ENCODE measurements at places on chromosomes 12 and 14.

DNA sequence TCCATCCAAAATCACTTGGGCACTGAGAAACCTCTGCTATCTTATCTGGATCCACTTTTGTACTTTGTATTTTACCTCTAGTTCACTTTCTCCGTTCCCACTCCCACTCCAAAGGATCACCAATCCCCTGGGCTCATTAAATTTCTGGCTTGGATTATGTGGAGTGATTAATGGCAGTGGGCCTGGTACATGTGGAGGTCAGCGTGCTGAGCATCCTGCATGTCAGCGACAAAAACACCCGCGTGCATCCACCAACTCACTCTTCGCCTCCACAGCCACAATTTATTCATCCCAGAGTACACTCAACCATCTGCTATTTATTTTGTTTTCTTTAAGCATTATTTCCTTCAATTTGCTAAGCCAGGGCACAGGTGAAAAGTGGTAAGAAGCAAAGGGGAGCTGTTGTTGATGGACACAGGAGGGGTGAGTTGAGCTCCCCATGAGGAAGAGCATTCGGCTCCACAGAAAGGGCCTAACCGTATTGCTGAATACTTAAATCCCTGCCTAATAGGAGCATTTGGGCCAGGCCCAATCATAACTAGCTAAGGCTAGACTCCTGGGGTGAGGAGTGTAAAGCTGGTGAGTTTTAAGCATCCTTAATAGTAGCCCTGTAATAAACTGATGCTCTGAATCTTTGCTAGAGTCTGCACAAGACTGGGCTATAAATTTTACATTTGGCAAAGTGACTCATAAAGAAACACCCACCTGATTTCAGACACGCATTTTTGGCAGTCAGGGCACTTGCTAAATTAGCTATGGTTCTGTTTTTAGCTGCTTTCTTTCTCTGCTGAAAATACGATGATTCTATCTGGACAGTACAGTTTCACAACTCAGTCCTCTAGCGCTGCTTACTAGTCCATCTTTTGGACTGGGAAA lies 137.8 kb downstream of the SLC25A21 start:
- DNase-seq, result no peak

GRCh38 chr14:69613312-69614073 lies 2.1 kb downstream of the SUSD6 start:
- DNase-seq, result no peak

GRCh38 chr14:35949920-35950513 lies 123.9 kb downstream of the BRMS1L start:
- DNase-seq, result no peak

GRCh38 chr12:113180333-113180732 lies 4.9 kb downstream of the DDX54 start:
- DNase-seq, result no peak

GRCh38 chr14:22821193-22822015 lies 6.2 kb upstream of the SLC7A7 start:
- no peak for DNase-seq
